Muscle of arm (tissue), 14 donors: ENCODE measurements at places on chromosomes 16 and 17.

DNA sequence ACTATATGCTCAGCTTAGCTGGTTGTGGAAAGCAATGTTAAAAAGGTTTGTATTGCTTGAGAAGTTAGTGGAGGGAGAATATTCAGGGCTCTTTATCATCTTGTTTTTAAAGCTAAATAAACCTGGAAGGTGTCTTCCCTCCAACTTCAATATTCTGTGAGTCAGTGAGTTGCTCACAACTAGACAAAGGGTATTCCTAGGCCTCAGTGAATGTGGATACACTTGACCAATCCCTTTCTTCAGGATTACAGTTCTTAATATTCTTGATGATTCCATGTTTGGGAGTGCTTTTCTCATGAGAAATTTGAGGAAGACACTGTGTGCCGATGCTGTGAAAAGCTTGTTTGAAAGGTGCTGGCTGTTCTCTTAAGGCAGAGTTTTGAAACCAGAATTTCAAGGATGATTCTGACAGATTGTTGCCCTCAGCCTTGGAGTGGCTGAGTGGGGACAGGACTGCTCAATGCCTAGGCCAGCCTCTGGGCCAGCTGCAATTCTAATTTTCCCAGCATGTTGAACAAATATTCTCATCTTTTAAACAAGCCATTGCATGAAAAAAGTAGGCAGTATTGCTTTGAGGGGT, 30.1 kb downstream of the MAP2K4 start:
- no peak for DNase-seq

- DNase-seq, result no peak
These were observed 169.5 kb downstream of the AHSP start for GRCh38 chr16:31696968-31697743.

- no peak for DNase-seq
These were observed 40.8 kb upstream of the MEAK7 start for GRCh38 chr16:84545114-84545737.

DNA sequence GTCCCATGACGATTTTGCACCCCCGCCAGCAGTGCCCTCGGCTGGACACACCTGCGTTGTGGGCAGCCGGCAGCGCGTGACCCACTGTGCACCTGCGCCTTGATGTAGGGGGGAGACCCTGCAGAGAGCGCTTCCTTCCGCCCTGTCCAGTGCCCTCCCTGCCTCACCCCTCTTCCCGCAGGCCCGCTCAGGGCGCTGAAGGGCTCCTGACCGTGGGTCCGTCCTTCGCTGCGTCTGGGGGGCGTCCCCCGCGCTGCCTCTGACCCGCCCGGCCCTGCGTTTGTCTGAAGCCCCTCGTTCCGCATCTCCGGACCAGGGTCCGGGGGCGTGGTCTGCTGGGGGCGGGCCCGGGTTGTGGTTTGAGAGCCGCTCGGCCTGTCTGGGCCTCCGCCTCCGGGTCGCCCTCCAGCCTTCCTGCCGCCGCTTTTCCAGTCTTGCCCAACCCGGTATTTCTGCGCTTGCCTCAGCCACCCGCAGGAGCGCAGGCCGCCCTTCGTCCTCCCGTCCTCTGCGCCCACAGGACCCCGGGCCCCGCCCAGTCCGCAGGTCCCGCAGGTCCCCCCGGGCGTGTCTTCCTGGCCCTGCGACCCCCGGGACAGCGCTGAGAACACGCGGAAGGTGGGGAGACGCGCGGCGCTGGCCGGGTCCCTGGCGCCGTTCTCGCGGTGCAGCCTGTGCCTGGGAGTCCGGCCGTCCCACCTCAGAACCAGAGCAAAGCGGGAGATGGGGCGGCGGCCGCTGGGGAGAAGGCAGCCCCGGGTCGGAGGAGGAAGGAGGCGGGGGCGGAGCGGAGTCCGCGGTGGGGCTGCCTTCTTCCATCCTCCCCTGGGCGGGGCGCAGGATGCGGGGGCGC, 4.0 kb upstream of the IL17C start:
- DNase-seq, result no peak

- DNase-seq, result peak; percentile 35
These were observed 13.2 kb upstream of the CLUH start for GRCh38 chr17:2724784-2725164.

GRCh38 chr17:57929386-57929785, 25.8 kb downstream of the CUEDC1 start:
- no peak for DNase-seq
